ENCODE measurements at places on chromosomes 2 and 18.

GRCh38 chr2:36911012-36911411 lies 55.3 kb downstream of the STRN start:
- no peak overlapping the region for H3K4me3 ChIP-seq
- no peak overlapping the region for H3K27ac ChIP-seq
- H3K27me3 ChIP-seq = no peaks in the 10 kb centered on the region
- peaks cover 7% of the 10 kb centered on the region for H3K36me3 ChIP-seq
- DNase-seq = no peak

DNA sequence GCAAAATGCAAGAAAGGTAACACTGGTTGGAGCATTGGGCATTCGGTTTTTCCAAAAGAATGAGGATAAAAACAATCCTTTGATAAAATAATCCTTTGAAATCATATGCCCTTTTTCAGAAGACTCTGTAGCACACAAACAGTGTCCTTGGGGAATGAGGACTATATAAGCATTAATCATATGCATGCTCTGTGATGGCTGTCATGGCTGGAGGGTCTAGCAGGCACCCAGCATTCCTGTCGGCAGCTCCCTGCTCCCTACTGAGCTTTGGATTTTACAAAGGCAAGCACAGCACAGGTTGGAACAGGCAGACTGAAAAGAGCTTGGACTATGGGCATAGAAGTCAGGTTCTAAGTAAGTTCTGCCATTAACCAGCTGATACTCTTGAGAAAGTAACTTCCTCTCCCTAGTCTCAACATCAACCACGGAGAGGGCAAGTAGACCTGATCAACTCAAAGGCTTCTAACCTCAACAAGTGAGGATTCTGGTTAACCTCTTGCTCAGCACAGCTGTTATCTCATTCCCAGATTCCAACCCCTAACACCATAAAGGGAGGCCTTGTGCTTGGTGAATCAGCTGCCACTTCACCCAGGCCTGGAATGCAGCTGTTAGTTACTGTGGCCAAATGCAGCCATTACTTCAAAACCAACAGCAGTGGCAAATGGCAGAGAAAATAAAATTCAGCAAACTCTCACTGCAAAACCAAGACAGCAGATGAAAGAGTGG lies 29.5 kb downstream of the GALNT14 start:
- peaks cover 8% of the 10 kb centered on the region for H3K36me3 ChIP-seq
- H3K4me1 ChIP-seq = no peaks in the 10 kb centered on the region
- H3K27ac ChIP-seq = no peak overlapping the region
- no peak for DNase-seq

DNA sequence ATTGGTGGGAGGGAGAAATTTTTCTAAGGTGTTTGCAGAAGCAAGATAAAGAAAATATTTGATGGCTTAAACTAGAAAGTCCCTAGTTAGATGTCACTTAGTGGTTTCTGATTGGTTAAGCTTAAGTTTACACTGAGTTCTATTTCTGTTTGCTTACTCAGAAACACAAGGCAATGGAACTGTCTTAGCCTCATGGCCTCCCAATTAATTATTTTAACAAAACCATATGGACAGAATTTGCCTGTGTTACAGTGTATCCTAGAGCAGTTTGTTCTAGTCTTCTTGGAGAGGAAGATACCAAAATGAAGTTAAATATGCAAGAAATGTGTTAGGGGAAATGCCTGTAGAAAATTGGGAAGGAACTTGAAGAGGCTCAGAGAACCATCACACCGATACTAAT lies 4.6 kb upstream of the IMPACT start:
- H3K4me1 ChIP-seq = no peaks in the 10 kb centered on the region
- no peak overlapping the region for H3K27ac ChIP-seq
- H3K36me3 ChIP-seq = no peaks in the 10 kb centered on the region
- DNase-seq = no peak

DNA sequence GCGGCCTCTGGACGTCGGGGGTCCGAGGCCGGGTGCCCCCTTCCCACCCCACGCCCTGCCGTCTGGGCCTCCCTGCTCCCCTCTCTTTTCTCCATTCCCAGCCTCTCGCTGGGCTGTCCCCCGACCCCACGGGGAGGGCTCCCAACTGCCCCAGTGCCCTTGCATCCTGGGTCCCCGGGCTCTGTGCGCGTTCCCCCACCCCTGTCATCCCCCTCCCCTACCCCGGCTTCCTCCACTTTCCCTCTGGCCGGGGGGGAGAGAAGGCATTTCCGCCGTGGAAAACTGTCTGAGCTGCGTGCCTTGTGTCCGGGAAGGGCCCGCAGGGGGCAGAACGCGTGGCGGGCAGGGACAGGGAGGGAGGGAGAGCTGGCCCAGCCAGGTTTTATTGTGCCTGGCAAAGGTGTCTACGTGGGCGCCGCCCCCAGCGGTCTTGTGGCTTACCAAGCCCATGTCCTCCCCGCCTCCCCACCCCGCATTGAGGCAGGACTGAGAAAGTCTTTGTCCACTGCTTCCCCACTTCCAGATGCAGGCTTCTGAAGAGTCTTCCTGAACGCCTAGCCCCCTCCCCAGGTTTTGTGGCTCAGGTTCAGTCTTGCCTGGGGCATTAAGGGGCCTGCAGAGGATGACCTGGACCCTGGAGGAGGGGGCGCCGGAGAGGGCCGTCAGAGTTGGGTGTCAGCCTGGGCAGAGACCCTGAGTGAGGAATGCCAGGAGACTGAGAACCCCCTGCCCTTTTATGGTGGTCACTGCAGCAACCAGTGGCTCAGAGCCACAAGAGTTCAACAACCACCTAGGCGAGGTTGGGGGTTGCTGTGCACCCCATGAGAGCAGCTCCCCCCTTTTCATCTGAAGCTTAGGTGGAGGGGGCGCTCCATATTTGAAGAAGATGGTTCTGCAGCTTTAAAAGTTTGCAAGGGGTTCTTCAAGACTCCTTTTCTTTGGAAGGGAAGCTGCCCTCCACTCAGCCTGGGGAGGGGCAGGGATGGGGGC lies 1.3 kb downstream of the ITM2C start:
- no peaks in the 10 kb centered on the region for H3K27me3 ChIP-seq
- peak overlapping the region; percentile 88 for H3K4me3 ChIP-seq
- DNase-seq = peak; percentile 54
- peaks cover 25% of the 10 kb centered on the region for H3K4me1 ChIP-seq

DNA sequence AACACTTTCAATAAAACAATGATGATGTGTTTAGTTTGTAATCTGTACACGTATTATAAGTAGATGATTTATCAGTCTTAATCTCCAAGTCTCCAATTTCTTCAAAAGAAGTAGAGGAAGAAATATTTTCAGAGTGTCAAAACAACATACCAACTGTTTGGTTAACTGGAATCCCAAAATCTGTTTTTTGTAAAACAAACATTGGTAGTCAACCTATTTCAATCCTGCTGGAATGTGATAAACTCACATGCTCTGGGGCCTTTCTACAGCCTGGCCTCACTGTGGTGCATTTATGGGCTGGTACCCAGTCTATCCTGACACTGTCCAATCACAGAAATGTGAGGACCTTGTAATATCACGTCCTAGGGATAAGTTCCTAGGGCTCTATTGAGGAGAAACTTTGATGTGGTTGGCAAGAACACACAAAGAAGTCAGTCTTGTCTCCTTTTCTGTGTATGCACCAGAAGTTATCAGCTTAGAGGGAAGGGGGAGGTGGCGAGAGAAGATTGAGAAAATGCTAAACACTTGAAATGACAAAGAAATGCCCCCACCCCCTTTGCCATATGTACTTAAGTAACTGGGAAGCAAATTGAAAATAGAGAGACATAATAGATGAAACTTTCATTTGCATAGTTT lies 47.2 kb downstream of the PRKRA start:
- no peak for DNase-seq
- H3K4me1 ChIP-seq = no peaks in the 10 kb centered on the region
- no peak overlapping the region for H3K4me3 ChIP-seq
- H3K27me3 ChIP-seq = no peaks in the 10 kb centered on the region
- no peak overlapping the region for H3K27ac ChIP-seq
- H3K36me3 ChIP-seq = no peaks in the 10 kb centered on the region

DNA sequence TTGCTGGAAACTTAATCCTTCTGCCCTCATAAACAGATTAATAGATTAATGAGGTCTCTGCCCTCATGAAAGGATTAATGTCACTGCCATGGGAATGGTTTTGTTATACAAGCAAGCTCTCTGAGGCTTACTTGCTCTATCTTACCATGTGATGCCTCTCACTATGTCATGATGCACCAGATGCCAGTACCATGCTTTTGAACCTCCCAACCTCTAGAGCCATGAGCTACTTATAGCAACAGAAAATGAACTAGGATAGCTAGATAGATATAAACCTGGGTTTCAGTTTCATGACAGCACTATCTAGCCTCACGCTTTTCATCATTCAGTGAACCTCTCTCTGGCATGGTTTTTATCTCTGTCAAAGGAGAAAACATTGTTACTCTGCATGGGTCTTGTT lies 371.6 kb upstream of the LRP1B start:
- H3K4me3 ChIP-seq = no peak overlapping the region
- no peak for DNase-seq
- no peaks in the 10 kb centered on the region for H3K36me3 ChIP-seq

DNA sequence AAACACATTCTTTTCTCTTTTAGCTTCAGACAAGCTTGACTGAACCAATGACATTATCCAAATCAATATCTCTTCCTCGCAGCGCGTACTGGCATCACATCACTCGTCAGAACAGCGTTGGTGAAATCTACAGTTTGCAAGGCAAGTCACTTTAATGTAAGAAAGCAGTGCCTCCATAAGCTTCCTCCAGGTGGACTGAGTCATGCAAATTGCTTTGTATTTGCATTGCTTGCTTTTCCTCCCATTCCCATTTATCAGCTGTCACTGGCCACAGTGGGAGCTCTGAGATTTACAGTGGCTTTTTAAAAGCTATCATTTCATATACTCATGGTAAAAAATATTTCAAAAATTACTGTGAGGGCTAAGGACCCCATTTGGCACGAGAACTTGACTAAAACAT lies 189.9 kb downstream of the CD226 start:
- peaks cover 22% of the 10 kb centered on the region for H3K36me3 ChIP-seq
- H3K27me3 ChIP-seq = no peaks in the 10 kb centered on the region
- peak overlapping the region; percentile 17 for H3K27ac ChIP-seq
- peaks cover 8% of the 10 kb centered on the region for H3K4me1 ChIP-seq
- DNase-seq = peak; percentile 43
- peak overlapping the region; percentile 55 for H3K4me3 ChIP-seq

DNA sequence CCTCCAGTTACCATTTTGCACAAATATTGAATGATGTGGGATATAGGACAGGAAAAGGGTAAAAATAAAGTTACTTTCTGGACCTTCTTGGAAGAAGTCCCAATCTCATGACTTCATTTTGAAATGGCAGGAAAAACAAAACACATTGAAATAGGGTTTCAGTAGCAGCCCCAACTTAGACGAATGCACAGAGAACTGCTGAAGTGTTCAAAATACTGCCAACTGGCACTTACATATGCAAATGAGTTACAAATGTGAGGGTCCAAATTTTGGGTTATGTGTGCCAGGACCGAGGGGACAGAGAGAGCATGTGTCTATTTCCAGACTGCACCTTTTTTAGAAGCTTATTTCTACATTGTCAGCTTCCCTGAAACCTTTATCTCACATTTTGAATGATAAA lies 112.9 kb upstream of the CCDC68 start:
- no peaks in the 10 kb centered on the region for H3K36me3 ChIP-seq
- no peak for DNase-seq
- H3K4me3 ChIP-seq = no peak overlapping the region

Data from H9 (cell line).